ENCODE measurements at places on chromosomes 1 and 21. TPM values are rescaled to one million over a fixed set of nuclear protein-coding genes. Genes with fewer than 3 reads are reported as not detected.

Gene ZNF496
- total RNA-seq, result 39.8 TPM

Gene KRTAP23-1
- total RNA-seq, result not detected

Gene JAM2
- total RNA-seq, result 5.9 TPM

Gene CR1L
- total RNA-seq, result not detected

Gene ATPAF1
- total RNA-seq, result 35.7 TPM

Gene LEMD1
- not detected for total RNA-seq

Gene HSF2BP
- total RNA-seq, result 3.4 TPM
